Stimulated activated CD8-positive, alpha-beta memory T cell treated with anti-CD3 and anti-CD28 coated beads, Interleukin-12 subunit alpha, Interleukin-12 subunit beta, amount 100 ng/mL, for 4 hours (primary cell): ENCODE measurements at places on chromosomes 11 and 22.

DNA sequence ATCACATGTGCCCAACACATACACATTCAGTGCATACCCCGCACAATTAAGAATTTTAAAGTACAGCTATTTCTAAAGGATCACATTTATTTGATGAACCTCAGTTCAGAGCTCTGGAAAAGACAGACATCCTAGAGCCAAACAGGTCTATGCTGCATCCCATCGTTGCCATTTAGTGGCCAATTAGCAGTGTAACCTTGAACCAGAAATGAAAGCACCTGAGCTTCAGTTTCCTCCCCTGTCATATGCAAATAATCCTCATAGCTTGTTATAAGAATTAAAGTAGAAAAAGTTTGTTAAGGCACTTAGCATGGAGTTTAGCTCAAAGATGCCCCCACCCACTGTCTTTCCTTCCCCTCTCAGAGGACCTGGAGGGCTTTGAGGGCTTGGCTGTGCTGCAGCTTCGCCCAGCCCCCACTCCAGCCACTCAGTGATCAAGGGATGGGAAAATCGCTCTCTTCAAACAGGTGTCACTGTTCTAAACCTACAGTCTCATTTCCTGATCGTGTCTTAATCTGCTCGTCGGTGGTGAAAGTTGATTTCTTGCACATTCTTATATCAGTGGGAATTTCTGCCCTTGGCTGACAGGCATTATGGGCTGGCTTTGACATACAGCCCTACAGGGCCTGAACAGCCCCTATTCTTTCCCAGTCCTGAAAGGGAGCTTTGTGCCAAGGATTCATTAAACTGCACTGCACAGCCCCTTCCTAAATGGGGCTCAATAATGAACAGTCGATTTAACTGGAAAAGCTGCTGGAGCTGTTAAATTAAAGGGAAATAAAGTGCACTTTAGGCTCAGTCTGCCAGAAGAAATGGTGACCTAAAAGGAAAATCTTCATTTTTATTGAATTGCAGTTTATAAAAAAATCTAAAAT lies 23.3 kb upstream of the FAM181B start:
- no peak for DNase-seq

DNA sequence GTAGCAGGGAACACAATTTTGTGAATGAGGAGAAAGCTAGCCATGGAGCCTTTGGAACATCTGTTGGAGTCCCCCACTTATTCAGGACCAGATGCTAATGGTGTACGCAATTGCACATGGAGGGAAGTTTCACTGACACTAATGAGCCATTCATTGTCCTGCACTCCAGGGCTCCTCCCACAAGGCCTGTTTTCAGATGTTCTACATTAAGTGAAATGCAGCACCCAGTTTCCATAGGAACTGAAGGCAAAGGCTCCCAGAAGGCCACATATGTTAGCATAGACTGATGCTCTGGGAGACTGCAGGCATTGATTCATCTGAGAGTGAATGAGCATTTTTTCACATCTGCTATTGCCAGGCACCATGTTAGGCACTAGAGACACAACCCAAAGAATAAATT lies 399.5 kb downstream of the ETS1 start:
- no peak for DNase-seq

- DNase-seq = no peak
Observed at GRCh38 chr22:27578937-27579617, 222.5 kb downstream of the MN1 start.

- no peak for DNase-seq
Observed at GRCh38 chr11:30019481-30019880, 2.7 kb upstream of the KCNA4 start.

DNA sequence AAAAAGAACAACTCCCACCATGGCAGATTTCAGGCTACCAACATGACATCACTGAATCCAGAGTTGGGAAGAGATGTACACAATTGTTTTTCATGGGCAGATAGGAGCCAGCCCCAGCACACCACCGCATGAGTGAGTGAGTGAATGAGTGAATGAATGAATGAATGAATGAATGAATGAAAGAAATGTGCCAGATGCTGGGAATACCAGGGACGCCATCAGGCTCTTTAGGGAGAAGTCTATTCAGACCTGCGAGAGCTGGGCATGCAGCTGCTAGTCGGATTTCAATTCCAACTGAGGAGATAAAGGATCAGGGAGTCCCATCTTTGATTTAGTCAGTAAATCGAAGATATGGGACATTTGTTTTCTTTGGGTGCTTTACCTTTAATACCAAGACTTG lies 15.3 kb upstream of the FAM83F start:
- no peak for DNase-seq

- no peak for DNase-seq
Observed at GRCh38 chr11:326842-327580, 6.4 kb upstream of the IFITM3 start.

GRCh38 chr11:36008584-36008983 lies 64.7 kb downstream of the LDLRAD3 start:
- DNase-seq = no peak
